ENCODE measurements at places on chromosomes 1 and 21.

GRCh38 chr1:18723701-18724411 lies 93.2 kb downstream of the PAX7 start:
- DNase-seq = no peak

- DNase-seq = no peak
These were observed 103.8 kb downstream of the BRINP3 start for GRCh38 chr1:190373705-190374336.

DNA sequence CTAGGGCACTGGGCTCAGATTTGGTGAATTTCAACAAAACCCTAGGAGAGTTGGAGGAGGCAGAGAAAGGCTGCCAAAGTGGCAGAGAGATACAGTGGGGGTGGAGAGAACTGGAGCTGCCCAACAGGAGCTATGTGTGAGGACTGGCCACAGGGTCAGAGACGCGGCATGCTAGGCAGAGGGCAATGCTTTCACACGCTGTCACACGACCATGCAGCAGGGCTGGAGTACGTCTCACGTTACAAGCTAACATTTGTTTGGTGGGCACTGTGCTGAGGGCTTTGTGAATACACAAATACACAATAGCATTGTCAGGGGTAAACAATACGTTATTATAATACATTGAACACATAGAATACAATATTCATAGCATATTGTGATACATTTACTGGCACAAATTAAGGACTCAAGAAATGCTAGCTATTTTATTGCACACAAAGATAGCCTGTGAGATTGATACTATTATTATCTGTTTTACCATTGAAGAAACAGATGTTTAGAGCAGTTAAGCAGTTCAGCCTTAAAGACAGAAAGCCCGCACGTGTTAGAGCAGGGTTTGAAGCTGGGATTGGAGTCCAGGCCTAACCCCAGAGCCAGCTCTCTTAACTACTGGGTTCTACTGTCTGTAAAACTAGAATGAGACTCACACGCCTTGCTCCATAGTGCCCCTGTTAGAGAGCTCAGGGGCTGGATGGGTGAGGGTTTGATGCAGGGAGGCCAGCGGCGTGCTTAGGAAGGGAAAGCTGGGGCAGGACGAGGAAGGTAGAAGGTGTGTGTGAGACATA lies 4.5 kb downstream of the RAB7B start:
- no peak for DNase-seq

DNA sequence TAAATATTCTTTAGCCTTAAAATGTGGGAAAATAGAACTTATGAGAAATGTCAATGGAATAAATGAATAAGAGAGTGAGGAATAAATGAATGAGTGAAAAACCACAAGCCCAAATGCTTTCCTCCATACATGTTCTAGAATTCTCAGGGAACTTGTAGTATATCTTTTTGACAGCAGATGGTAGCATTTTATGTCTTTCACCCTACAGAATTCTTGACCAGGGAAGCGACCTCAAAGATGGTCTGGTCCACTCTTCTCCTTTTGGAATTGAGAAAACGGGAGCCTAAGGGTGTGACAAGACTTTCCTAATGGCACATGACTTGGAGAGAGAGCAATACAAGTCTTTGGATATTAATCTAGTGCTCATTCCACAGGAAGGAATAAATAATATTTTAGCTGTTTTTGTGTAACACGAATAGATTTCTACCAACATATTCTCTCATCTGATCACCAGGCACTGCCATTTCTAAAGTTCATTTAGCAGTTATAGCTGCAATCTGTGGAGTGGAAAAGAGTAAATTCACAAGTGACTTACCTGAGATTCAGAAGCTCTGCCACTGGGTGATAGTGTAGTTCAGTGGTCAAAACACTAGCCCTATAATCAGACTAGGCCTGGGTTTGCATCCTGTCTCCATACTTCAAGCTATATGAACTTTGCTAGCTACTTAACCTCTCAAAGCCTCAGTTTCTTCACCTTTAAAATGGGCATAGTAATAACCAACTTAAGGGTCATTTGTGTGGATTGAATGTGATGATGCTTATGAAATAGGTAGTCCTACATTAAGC lies 15.0 kb upstream of the F5 start:
- DNase-seq = peak; percentile 9

- no peak for DNase-seq
These were observed at the start of gene KRTAP21-3 for GRCh38 chr21:30718239-30718909. Gene KRTAP21-3 (minus strand): TSS chr21:30718777. CDS start chr21:30718759, 18 bp downstream.

- no peak for DNase-seq
These were observed 11.5 kb upstream of the NEXN start for GRCh38 chr1:77876884-77877283.

DNA sequence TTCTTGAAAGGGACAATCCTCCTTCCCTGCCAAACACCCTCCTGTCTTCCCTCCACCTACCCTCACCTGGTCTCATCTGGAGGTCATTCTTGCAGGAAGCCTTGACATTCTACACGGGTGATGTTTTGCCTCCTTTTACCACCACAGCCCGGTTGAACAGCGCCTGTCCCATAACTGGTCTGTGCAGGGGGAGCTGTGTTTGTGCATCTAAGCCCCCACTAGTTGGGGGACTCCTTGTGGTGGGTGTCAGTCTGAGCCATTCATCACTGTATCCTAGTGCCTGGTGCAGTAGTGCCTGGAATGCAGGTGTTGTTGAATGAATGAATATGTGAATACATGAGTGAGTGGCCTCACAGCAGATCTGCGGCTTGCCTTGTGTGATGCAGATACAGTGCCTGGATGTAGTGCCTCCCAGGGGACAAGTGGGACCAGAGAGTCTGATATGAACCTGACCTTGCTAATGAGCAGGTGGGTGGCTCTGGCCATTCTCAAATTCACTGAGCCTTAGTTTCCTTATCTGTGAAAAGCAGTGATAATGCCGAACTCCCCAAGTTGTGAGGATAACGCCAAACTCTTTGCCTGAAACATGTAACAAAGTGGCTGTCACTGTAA lies 79.8 kb downstream of the OMA1 start:
- no peak for DNase-seq

GRCh38 chr1:70427976-70428375 lies 16.9 kb downstream of the CTH start:
- DNase-seq = no peak

DNA sequence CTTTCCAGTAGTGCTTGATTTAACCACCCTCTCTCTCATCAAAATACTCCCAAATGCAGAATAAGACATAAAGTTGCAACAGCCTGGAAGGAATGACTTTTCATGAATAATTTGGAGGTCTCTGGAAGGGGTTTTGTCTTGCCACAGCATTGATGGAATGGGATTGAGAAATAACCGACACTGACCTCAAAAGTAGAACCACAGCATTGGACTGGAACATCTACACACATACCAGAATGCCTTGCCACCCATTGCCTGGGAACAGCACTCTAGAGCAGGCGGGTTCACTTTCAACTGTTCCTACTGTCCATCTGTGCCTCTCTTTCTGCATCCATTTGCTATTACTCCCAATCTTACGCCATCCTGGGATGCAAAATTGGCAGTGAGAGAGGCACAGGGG lies 149.1 kb upstream of the USP24 start:
- no peak for DNase-seq

DNA sequence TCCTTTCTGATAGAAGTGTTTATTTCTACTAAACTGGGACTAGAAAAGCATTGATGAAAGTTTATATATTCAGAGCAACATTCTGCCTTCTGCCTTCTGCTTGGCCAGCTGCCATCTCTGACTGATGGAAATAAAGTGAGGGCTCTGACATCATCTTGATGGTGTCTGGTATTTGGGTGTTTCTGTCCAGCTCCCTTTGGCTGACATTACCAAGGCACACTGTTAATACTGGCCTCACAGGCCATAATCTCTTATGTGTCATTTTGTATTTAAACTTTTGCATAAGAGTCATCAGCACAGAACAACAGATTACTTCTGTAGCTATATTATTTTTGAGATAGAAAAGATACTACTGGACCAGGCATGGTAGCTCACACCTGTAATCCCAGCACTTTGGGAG lies 216.9 kb downstream of the RYR2 start:
- DNase-seq = no peak

Measured in GM19239 (cell line).